ENCODE measurements at places on chromosomes 5 and 9.

- ATAC-seq: peak; percentile 66
Observed at GRCh38 chr9:83511051-83511450, 27.1 kb downstream of the FRMD3 start.

DNA sequence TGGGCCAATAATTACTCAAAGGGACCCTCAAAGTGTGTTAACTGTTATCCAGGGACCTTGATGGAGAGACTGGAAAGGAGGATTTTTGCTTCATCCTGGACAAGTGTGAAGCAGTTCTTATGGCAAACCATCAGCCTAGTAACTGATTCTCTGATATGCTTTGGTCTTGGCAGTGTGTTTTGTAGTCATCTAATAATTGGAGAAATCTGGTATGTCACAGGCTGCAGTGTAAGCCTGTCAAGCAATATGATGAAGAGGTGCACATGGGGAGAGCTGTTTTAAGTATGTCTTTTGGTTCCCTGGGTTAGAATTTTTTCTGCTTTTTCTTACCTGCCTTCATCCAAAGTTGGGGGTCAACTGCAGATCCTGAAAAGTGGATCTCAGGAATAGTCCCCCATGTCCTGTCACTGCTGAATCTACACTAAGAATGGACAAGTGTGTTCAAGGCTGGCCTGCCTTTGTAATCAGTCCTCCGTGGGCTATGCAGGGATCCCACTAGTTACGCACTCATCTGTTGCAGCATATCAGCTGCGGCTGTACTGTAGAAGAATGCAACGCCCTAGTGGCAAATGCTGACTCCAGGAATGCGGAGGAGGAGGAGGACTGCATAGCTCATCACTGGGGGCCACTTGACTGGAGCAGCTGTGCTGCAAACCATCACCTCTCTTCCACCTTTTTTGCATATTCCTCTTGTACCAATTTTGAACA, 1.9 kb downstream of the SPTAN1 start:
- ATAC-seq: peak; percentile 23

DNA sequence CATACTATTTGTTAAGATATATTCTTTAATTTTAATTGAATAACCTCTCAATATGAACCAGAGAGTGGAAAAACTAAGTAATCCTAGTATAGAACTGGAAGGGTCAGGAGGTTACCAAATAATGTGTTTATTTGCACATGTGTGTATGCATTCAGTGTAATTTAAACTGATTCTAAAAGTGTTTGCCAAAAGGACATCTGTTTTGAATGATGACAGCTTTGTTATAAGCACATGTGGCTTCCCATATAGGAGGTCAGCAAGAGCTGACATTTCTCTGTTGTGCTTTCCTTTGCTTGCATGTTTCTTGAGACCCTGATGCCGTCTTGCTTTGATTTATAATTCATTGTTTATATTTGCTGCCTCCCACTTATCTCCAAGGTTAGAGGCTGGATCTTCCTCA, 383.4 kb downstream of the BRINP1 start:
- ATAC-seq: no peak

- ATAC-seq: no peak
Observed at GRCh38 chr9:8730618-8731017, 931.0 kb upstream of the DMAC1 start.

DNA sequence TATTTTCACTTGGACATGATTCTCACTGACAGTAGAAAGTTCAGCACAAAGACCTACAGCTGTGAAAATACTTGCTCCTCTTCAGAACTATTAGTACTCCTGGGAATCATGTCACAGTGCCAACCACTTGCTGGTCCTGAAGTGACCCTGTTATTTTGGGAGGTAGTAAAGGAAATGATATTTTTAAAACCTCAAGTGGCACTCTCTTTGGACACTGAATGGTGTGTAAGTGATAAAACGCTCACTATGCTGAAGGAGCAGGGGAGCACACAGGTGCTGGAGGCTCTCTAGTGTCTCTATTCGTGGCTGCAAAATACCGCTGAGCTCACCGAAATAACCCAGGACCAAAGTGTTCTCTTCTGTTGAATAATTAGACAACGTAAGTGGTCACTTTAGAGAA, 76.9 kb upstream of the SPATA31D4 start:
- ATAC-seq: no peak

GRCh38 chr5:174725991-174726601, 1.7 kb downstream of the MSX2 start:
- ATAC-seq: no peak

DNA sequence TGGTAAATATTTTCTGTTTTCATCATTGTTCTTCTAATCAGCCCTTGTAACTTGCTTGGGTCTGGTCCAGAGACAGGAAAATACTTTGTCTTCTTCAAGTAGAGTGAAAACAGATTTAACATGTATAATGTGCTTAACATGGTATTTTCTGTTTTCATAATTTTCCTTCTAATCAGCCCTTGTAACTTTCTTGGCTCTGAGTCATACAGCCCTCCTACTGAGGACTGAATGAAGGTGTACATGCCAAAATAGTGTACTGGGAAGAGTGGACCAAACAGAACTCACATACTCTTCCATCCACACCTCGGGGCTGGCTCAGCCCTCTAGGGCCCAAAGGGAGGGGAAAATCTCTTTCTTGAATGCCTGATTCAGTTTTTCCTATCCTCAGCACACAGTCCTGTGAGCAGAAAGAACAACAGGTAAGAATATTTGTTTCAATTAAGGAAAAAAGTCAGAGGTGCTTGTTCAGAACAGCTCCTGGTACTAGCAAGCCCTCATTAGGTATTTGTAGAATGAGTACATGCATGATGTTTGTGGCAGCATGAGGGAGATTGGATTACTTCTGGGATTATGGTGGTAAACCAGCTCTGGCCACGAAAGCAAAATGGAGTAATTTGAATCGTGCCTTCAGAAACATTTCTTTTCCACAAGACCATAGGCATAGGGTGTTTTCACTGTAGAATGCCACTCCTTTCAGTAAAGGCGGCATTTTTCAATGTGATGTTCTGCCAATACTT, 24.2 kb upstream of the MACIR start:
- ATAC-seq: no peak

- ATAC-seq: no peak
Observed at GRCh38 chr5:6708814-6709213, 4.4 kb upstream of the TENT4A start.

GRCh38 chr5:53779541-53779981, 219.1 kb downstream of the NDUFS4 start:
- ATAC-seq: peak; percentile 54

DNA sequence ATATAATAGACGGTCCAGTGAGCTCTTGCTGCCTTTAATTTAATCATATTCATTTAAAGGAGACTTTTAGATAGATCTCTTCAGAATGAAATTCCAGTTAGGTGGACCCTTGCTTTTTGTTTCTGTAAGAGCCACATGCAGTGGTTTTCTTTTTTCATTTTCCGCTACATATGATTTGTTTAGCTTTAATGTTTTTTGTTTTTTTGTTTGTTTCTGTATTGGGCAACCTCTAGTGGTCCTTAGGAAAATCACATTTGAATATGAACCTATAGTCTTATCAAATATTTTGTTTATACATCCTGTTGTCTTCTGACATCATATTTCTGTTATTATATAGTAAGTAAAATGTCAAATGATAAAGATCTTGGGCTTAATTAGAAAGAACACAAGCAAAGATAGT, 150.8 kb downstream of the HACD4 start:
- ATAC-seq: no peak

GRCh38 chr9:136119061-136119882, 597 bp upstream of the TMEM250 start:
- peak; percentile 20 for ATAC-seq

- ATAC-seq: no peak
Observed at GRCh38 chr9:70514273-70514672, 99.8 kb upstream of the KLF9 start.

DNA sequence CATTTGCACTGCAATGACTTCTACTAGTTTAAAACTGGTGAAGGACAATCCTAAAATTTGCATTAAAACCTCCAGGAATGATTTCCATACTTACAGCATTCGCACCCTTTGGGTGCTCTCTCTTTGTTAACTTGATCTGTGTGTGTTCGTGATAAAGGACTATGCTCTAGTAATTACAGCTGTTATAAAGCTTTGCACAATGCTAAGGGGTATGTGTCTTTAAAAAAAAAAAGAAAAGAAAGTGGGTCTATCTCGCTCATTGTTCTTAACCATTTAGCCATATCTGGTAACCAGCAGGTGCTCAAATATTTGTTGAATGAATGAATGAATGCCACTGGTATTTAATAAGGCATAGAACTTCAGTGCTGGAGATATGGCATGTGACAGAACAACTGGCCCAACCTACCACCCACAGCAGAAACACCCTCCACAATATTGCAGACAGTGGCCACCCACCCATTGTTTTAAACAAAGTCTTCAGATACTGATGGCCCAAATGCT, 8.7 kb downstream of the TRIM36 start:
- ATAC-seq: no peak

- ATAC-seq: no peak
Observed at GRCh38 chr9:118473521-118473920, 769.3 kb downstream of the TLR4 start.

DNA sequence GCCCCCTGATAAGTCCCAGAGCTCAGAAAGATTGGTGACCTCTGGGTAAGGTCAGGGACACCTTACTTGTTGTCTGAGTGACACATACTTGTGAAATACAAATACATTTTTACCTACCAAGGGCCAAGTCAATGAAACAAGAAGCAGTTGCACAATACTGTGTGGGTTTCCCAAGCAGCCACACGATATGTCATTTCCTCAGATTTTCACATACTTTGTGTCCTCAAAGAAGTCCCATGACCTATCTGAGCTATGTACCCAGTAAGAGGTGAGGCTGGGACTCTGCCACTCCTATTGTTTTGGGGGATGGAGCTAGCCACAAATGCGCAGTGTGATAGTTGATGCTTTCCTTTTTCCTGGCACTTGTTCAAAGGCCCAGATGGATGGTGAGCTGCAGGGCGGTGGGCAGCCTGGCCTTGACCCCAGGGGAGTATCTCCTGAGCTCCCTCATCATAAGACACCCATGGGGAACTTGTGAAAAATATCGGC, 4.8 kb upstream of the SLC25A51 start:
- no peak for ATAC-seq

- ATAC-seq: no peak
Observed at GRCh38 chr9:72873456-72873855, 79.4 kb downstream of the ALDH1A1 start.

- no peak for ATAC-seq
Observed at GRCh38 chr9:126672634-126673284, 59.0 kb downstream of the LMX1B start.

- ATAC-seq: no peak
Observed at GRCh38 chr5:117107859-117108258, 533.2 kb upstream of the SEMA6A start.

DNA sequence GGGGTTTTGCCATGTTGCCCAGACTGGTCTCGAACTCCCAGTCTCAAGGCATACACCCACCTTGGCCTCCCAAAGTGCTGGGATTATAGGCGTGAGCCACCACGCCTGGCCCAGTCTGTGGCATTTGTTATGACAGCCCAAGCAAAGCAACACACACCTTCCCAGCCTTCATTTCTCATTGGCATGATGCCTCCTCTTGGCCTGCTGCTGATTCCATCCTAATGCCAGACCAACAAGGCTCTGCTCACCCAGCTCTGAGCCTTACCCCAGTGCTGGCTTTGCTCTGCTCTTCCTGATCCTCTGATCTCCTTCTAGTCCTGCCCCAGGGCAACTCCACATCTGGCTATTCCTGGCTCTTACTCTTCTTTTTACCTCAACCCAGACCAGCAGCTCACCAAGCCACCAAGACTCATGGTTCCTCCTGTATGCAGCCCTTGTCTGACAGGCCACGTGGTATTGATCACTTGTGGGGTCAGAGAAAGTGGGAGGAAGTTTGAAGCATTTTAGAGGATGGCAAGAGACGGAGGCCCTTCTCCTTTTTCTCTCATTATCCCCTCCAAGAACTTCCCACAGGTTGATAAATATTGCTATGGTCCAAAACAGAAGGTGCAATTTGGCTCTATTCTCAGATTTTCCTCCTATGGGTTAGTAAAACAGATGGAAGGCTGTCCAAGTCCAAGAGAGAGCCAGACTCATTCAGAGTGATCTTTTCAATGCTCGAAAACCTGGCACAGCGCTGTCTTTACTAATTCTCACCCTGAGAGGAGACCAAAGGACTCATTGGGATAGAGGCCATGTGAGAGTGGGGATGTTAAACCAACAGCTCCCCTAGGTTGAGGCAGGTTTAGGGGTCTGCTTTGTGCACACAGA, 958 bp downstream of the CD180 start:
- no peak for ATAC-seq

GRCh38 chr5:63854076-63854475, 108.2 kb downstream of the HTR1A start:
- ATAC-seq: no peak

- no peak for ATAC-seq
Observed at GRCh38 chr5:131647048-131647769, 12.2 kb upstream of the RAPGEF6 start.

GRCh38 chr5:21071421-21071820, 1083.4 kb upstream of the CDH18 start:
- no peak for ATAC-seq

- ATAC-seq: peak; percentile 14
Observed at GRCh38 chr5:91464886-91465646, 81.9 kb upstream of the ARRDC3 start.

DNA sequence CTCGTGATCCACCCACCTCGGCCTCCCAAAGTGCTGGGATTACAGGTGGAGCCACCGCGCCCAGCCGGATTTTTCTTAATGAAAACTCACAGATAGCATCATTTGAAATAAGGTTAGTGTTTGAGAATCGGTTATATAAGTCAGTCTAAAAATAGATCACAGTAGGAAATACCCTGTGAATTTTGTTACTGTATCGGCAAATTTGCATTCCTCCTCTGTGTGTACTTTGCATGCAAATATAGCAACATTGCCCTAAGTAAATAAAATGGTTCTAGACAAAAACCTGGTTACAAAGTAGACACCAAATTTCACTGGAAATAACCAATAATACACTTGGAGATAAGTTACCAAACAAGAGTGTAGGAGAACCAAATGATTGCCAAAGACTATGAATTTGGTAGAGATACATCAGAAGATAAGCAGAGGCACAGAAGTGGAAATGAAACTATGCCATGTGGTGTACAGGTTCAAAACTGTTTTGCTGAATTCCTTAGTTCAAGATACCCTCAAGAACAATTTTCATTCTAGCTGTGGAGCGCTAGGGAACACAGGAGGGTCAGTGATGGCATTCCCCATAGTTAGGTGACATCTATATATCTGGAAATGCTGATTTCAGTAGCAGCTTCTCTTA, 58.1 kb downstream of the ICE1 start:
- no peak for ATAC-seq
